ENCODE measurements at places on chromosomes 1 and 21.

DNA sequence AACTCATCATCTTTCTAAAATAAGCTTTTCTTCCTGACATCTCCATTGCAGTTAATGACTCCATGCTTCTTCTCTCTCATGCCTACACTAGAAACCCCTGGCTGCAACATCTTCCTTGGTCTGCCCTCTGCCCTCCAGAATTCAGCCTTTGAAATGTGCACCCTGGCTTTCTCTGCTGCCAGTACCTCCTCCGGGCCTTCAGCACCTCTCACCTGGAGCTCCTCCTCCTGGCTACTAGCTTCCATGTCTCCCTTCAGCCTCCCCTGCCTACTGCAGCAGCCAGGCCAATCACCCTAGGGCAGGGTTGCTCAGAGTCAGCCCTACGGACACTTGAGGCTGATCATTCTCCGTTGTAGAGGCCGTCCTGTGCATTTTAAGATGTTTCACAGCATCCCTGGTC lies 18.3 kb downstream of the SUSD4 start:
- no peak for DNase-seq

DNA sequence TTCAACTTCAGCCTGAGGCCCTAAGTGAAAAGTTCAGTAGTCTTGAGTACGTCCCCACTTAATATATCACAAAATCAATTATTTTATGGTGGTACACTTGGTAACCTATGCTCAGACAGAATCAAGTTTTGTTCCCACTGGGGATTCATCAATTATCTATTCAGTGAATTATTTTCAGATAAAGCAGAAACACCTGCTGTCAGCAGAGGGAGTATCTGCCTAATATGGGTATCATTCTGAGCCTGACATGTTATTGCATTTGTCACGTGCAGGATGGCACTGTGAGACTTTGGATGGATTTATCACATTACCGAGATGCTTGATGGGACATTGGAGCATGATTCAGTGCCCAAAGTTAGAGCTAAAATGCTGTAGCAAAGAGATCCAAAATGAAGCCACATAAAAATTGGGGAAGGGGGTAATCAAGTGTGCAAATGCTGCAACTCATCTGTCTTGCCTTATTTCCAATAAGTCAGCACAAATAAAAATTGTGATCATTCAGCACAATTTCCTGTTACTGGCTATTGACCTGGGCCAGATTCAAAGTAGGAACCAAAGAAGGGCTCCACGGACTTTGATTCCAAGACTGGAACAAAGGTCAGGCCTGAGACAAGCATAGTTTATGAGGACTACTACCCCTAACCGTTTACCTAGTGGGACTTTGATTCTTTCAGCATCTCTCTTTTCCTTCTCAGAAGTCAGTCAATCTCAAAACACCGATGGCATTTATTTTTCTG lies 657.6 kb downstream of the LMO4 start:
- no peak for DNase-seq

DNA sequence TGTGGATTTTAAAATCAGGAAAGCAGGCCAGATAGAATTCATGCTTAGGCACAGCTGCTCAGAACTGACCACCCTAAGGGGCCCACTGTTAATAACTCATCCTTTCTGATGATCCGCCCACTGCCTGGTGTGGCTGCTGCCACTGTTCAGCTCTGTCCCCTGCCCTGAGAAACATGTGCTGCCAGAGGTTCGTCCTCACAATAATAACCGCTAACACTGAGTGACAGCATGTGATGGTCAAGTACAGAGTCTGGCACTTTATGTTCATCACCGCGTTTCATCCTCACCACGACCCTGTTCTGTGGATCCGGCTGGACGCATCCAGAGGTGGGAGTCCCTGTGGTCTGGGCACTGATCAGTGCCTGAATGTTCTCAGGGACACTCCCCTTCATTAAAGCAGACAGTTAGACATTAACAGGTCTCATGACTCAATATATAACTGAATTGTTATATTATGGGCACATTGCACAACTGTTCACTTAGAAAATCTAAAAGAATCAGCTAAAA lies 108.6 kb downstream of the SIM2 start:
- DNase-seq, result no peak

- no peak for DNase-seq
Measured at GRCh38 chr1:214491468-214492146, 59.8 kb downstream of the PTPN14 start.

- no peak for DNase-seq
Measured at GRCh38 chr1:179107706-179108629, 26.1 kb downstream of the TOR3A start.

- DNase-seq, result no peak
Measured at GRCh38 chr1:85934516-85934915, 222.1 kb downstream of the COL24A1 start.

GRCh38 chr21:31184459-31184858 lies 146.2 kb upstream of the KRTAP19-8 start:
- peak; percentile 80 for DNase-seq

- no peak for DNase-seq
Measured at GRCh38 chr1:86064899-86065298, 91.7 kb downstream of the COL24A1 start.

- DNase-seq, result no peak
Measured at GRCh38 chr1:158998037-158998780, 11.5 kb upstream of the IFI16 start.
